ENCODE measurements at places on chromosomes 5 and 9. TPM values are rescaled to one million over a fixed set of nuclear protein-coding genes. Genes with fewer than 3 reads are reported as not detected.

The ZBED3 gene
- 2.3 TPM for total RNA-seq

The KIF4B gene
- total RNA-seq = 0.10 TPM

The SUSD3 gene
- not detected for total RNA-seq

The EQTN gene
- not detected for total RNA-seq

GRCh38 chr9:137429974-137430722 lies 7.0 kb downstream of the NOXA1 start:
- no peak for DNase-seq

DNA sequence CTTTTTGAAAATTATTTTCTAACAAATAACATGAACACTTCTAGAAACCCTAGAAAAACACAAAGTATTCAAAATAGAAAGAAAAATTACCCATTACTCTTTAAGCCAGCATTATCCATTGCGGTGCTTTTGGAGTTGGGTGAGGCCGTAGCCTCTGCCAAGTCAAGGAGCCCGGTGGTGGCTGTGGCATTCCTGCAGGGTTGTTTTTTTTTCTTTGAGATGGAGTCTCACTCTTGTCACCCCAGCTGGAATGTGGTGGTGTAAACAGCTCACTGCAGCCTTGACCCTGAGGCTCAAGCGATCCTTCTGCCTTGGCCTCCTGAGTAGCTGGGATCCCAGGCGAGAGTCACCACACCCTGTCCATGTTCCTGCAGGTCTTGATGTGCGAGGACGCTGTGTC lies 8.2 kb upstream of the AHRR start:
- no peak for DNase-seq

The SUSD1 gene
- 3.0 TPM for total RNA-seq

The HAVCR2 gene
- total RNA-seq = not detected

Measured in HFFc6 (cell line).